ENCODE measurements at places on chromosomes 3 and 15.

GRCh38 chr15:37103163-37103435, 2.8 kb upstream of the MEIS2 start:
- DNase-seq, result no peak

DNA sequence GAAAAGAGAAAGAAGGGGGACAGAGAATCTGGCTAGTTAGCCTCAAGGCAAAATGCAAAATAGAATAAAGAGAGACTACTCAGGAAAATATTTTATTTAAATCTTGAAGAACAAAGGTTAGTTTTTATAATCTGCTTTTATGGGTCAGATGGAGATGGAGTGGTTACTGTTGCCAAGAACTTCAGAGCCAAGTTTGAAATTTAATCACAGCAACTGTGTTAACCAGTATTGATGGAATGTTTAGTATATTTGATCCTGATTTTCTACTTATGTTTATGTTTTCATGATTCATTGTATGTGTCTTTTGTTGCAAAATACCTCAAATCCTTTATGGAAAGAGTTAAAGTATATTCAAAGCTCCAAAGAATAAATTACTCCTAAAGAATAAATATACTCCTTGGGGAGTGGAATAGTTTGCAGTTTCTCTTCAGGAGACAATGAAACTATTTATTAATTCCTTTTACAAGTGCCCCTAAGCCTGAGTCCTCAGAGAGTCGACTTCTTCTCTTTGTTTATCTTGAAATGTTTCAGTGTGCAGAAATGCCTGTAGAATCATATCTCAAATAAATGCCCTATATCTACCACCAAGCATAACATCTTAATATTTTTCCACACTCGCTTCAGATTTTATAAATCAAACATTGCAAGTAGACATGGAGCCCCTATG, 60.9 kb upstream of the THSD4 start:
- DNase-seq, result no peak

DNA sequence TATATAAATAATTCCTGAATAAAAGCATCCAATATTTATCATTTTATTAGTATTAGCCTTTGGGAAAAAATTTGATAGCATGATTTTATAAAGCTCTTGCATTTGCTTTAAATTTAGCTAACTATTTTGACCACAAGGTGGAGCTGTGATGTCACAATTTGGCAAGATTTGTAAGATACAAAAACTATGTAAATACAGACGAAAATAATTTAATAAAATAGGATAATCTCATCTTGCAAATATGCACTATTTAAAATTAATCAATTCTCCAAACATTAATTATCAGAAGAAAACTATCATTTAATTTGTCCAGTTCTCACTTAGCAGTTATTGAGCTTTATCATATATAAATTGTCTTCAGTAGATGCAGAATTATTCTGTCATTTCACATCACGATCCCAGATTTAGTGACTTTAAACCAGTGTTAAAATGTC, 95.4 kb downstream of the PLOD2 start:
- DNase-seq, result peak; percentile 76

GRCh38 chr3:122646146-122646988, 34.3 kb upstream of the PARP14 start:
- DNase-seq, result no peak

- DNase-seq, result no peak
Observed at GRCh38 chr3:193630005-193630404, 37.0 kb downstream of the OPA1 start.

DNA sequence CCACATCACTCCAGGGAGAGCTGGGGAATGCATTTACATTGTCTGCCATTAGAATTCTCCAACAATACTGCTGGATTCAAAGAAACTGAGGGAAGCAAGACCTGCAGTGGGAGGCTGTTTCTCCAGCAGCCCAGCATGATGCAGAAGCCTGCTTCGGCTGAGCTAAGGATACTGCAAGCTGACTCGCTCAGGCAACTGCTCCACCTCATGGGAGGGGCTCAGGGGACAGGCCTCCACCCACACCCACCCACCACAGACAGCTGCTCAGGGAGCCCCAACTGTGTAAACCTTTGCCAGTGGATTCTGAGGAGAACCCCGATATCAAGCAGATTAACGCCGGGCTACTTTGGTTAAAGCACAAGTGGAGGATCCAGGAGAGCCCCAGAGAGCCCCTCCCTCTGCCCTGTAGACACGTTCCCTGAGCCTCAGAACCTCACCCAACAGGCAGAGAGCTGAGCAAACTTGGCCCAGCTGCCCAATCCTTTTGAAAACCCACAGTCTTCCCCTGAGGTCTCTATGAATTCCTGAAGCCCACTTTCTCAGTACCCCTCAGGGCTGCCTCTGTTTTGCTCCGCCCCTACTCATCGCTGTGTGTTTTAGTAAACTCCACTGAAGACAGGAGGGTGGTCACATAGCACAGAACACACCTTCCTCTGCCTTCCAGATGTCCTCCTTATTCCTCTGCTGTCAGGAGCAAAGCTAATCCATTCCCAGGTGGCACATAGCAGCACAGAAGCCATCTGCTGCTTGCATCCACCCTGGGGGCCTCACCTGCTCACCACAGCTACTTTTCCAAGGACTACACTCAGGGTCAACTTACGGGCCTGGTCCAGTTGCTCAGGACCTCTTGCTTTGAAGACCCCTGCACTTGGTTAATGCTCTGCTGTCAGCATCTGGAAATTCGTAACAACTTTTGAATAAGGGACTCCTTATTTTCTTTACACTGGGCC, 269.0 kb downstream of the ABHD5 start:
- no peak for DNase-seq

DNA sequence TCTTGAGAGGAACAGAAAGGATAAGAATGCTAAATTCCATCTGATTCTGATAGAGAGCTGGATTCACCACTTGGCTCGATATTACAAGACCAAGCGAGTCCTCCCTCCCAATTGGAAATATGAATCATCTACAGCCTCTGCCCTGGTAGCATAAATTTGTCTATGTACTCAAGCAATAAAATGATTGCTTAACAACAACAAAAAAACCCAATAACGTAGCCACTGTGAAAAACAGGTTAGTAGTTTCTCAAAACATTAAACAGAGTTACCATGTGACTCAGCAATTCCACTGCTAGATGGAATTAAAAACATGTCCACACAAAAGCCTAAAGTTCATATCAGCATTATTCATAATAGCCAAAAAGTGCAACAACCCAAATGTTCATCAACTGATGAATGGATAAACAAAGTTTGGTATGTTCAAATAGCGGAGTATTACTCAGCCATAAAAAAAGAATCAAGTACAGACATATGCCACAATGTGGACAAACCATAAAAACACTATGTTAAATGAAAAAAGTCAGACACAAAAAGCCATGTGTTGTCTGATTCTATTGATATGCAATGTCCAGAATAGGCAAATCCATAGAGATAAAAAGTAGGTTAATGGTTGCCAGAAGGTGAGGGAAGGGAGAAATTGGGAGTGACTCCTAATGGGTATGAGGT, 16.8 kb downstream of the BCL2L10 start:
- no peak for DNase-seq

DNA sequence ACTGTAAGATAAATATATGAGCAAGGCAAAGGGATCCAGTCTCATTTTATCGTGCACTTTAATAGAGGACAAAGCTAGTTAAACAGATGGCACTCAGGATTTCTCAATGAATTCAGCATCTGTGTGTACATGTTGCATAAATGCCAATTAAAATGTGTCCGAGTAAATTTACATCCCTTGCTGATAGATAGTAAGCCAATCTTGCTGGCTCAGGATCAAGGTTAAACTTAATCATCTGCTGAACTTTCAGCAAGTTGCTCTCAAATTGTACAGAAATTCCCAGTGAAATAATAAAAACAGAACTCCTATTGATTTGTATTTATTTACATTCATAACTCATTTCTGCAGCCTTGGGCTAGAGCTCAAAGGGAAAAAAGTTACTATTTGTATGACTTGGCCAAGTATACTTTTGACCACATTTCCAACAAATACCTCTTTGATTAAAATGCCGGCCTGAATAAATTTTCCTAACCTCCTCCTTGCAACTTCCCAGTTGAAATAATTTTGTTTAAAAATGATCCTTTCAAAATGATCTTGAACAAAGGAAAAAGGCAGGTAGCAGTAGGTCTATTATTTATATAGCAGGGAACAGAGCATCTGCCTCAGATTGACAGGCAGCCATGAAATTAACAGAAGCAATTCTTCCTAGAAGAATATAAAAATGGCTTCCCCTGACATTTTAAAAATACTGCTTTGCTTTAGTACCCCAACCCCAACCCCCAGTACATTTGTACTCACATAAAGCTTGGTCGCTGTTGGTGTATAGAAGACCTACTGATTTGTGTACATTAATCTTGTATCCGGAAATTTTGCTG, 1001.9 kb downstream of the ROBO1 start:
- no peak for DNase-seq

GRCh38 chr3:146134348-146135117, 26.5 kb downstream of the PLOD2 start:
- DNase-seq, result peak; percentile 73

GRCh38 chr15:53833134-53833624, 73.7 kb upstream of the WDR72 start:
- no peak for DNase-seq

- peak; percentile 74 for DNase-seq
Observed at GRCh38 chr3:11335056-11335608, 62.9 kb downstream of the ATG7 start.

DNA sequence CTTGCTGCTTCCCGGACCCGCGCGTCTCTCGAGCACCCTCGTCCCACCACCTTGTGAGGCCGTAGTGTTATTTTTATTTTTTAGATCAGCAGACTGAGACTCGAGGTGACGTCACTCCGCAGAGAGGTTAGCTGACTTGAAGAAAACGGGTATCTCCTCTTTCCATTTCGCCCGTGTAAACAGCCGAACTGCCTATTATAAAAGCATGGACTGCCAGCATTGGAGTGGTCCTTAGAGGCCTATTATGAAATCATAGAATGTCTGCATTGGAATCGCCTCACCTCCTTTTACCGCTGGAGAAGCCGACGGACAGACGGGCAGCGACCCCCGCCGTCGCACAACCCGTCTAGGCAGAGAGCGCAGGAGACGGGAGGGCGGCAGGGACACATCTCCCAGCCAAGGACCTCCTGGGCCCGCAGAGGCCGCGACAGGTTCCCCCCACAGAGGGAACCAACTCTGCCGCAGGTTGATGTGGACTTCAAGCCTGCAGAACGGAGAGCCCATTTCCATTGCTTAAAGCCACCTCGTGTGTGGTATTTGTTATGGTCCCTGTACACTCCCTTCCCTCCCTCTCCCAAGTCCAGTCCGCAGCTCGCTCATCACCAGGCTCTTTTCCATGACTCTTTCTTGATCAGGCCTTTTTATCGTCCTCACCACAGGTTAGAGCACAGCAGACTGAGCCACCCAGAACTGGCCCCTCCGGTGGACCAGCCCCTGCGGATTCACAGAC, 540 bp upstream of the PPP1R2 start:
- DNase-seq, result peak; percentile 50

- no peak for DNase-seq
Observed at GRCh38 chr15:98914626-98915025, 93.0 kb downstream of the PGPEP1L start.

- DNase-seq, result no peak
Observed at GRCh38 chr15:53251996-53252395, 461.9 kb upstream of the ONECUT1 start.

GRCh38 chr3:41080141-41080540, 119.2 kb upstream of the CTNNB1 start:
- peak; percentile 8 for DNase-seq

GRCh38 chr3:179068779-179069530, 2.7 kb downstream of the ZMAT3 start:
- DNase-seq, result peak; percentile 50

GRCh38 chr15:23762026-23762425, 74.9 kb upstream of the NDN start:
- DNase-seq, result peak; percentile 1

DNA sequence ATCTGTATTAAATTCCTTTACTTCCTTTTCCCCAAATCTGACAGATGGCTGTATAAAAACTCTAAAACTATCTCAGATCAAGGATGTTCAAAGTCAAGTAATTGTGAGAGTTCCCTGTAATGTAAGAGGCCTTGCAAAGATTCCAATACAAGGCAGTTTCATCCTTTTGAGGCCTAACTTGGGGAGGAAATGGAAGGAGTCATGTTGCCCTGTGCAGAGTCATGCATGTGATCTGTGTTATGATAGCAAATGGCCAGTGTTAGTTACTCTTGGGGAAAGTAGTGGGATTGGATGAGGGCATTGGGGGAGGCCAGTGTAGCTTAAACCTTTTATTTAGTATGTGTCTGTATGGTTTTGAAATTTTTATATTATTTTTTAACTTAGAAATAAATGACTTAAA, 23.7 kb upstream of the FBXL22 start:
- DNase-seq, result no peak

GRCh38 chr3:164459521-164460151, 618.7 kb downstream of the SI start:
- peak; percentile 18 for DNase-seq

GRCh38 chr3:75248974-75249373, 415.2 kb upstream of the FRG2C start:
- no peak for DNase-seq

DNA sequence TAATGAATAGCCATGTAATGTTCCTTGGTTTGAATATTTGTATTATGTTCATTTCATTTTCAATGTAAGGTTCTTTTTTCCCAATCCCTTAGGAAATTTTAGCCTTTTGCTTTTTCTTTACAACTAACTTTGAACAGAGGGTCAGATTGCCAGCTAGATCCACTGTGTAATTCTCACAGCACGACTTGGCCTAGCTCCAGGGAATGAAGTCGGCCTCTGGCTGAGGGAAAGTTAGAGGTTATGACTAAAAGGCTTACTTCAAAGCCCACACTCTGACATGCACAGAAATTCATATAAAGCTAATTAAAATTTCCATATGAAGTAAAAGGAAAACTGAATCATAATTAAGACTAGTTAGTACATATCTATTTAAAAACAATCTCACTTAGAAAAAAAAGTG, 38.7 kb downstream of the ROBO1 start:
- DNase-seq, result no peak

DNA sequence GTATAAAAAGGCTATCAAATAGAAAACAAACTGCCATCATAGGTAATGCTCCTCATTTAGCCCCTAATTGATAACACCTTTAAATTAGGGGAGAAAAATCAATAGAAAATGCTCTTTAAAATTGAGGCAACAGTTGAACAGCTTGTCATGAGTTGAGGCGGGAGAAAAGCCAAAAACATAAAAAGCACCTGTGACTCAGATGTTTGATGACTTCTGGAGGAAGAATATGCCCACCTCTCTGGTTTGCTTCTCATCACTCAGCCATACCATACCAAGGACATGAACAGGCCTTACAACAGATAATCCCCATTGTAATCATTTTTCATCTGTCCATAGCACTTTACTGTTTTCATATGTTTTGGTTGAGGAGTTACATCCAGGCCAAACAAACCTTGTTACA, 246.0 kb downstream of the MYRIP start:
- no peak for DNase-seq

GRCh38 chr3:186636536-186636935, 3.7 kb upstream of the FETUB start:
- no peak for DNase-seq

- peak; percentile 92 for DNase-seq
Observed at GRCh38 chr3:42148982-42149432, 57.9 kb downstream of the TRAK1 start.

DNA sequence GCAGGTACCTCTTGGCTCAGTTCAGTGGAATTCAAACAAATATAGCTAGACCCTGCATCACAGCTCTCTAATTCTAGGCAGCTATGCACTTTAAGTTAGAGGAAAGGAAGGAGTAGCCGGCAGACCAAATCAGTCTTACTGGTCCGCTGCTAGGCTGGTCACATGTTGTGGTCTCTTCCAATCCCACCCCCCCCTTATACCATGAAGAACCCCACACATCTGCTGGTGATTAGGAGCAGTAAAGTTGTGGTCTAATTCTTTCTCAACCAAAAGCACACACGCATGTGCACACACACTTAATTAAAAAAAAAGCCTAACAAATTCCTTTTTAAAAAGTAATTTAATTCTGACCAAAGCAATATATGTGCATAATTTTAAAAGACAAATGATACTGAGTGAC, 16.7 kb upstream of the SH3GL3 start:
- no peak for DNase-seq
